ENCODE measurements at places on chromosomes 11 and 22. TPM values are rescaled to one million over a fixed set of nuclear protein-coding genes. Genes with fewer than 3 reads are reported as not detected.

MICAL2 gene
- total RNA-seq = 120 TPM

MAML2 gene
- total RNA-seq = 12.7 TPM

PKDREJ gene
- total RNA-seq = not detected

GRCh38 chr11:66324664-66325063, 7.8 kb upstream of the CD248 start:
- peak overlapping the region; percentile 40 for H3K27ac ChIP-seq
- no peak overlapping the region for H3K4me3 ChIP-seq
- H3K27me3 ChIP-seq = no peaks in the 10 kb centered on the region
- peaks cover 58% of the 10 kb centered on the region for H3K4me1 ChIP-seq
- peaks cover 5% of the 10 kb centered on the region for H3K36me3 ChIP-seq
- DNase-seq = no peak

Measured in activated CD8-positive, alpha-beta memory T cell treated with anti-CD3 and anti-CD28 coated beads, Interleukin-2, amount 10 ng/mL, durations not matched to agents 7 days and 5 days (primary cell).